ENCODE measurements at places on chromosomes 3 and 15.
A peak's percentile ranks its signal among the peaks of the same experiment; 100 is the strongest.

- DNase-seq, result no peak
Measured at GRCh38 chr3:141335531-141336061, 32.7 kb upstream of the ZBTB38 start.

GRCh38 chr3:33779751-33780150 lies 18.7 kb upstream of the PDCD6IP start:
- DNase-seq, result no peak

DNA sequence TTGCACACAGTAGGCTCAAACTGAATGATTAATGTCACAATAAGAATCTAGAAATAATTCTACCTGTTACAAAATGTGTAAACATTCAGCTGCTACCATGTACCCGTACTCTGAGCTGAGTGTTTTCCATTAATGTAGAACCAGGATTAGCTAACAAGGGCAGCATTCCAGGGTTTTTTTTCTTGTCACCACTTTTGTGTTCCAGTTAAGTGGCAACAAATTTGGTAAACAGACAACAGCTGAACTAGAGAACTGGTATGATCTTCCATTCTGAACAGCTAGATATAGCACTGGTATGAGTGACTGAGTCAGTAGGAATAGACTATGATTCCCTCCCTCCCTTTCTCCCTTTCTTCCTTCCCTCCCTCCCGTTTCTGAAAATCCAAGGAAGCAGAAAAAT lies 229.4 kb downstream of the CD47 start:
- DNase-seq, result no peak

DNA sequence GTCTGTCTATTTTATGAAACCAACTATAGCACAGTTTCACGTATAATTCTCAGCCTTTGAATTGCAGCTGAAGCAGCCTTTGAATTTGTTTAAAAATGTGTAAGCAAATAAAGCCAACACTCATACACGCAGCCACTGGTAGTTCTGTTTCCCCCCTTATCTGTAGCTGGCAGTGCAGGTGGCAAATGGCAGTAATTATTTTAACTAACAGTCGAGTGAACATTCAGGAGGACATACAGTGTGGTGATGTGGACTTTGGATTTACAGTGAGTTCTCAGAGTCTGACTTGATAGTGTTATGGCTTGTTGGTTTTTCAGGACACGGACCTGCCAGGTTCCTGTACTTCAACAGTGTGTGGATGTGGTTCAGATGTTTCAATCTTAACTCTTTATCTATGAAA lies 64.0 kb upstream of the SKOR1 start:
- DNase-seq, result no peak

- no peak for DNase-seq
Measured at GRCh38 chr3:49673121-49673714, 933 bp upstream of the APEH start.

DNA sequence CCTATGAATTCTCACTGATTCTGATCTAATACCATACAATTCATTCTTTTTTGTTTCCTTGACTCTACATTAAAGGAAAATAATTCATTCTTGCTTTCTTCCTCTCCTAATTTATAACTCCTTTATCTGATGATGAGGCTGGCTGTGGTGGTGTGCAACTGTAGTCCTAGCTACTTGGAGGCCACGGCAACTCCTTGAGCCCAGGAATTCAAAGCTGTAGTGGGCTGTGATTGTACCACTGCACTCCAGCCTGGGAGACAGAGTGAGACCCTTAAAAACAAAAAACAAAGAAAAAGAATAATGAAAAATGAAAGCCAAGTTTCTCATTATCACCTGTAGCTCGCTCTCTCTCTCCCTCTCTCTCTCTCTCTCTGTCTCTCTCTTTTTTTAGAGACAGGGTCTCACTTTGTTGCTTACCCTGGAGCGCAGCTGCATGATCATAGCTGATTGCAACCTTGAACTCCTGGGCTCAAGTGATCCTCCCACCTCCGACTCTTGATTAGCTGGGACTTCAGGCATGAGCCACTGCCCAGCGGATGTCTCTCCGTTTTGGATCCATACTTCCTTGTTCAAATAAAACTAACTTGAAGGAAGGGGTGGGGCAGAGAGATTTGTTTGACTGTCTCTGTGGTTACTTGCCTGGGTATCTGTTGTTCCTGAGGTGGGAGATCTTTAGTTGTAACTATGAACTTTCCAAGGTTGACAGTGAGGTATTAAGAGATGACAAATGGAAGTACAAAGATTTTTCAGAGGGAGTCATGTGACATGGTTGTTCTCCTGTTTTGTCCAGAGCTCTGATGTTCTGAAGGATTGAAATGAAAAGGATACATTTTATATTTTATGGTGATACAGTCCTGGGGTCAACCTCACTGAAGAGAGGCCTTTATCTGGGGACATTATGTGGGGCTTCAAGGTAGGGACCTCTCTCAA lies 46.9 kb downstream of the STARD9 start:
- DNase-seq, result no peak

DNA sequence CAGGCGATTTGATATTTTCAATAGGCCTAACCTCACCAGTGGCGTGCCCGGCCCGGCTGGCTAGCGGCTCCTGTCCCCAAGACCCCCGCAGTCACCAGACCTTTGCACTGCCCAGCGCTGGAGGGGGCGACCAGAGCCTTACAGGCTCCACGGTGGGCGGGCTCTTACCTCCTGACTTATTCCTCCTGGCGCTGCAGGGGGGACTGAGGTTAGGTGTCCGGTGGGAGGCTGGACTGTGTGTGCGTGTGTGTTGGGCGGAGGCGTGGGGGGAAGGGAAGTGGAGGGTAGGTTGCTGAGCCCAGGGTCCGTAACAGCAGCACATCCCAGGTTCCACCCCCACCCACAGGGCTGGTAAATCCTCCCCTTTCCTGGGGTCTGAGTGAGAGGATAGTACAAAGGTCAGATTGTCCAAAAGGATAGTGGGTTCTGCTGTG lies 27.5 kb upstream of the THRB start:
- no peak for DNase-seq

GRCh38 chr15:65981837-65982626 lies 112.7 kb downstream of the RAB11A start:
- peak; percentile 93 for DNase-seq

DNA sequence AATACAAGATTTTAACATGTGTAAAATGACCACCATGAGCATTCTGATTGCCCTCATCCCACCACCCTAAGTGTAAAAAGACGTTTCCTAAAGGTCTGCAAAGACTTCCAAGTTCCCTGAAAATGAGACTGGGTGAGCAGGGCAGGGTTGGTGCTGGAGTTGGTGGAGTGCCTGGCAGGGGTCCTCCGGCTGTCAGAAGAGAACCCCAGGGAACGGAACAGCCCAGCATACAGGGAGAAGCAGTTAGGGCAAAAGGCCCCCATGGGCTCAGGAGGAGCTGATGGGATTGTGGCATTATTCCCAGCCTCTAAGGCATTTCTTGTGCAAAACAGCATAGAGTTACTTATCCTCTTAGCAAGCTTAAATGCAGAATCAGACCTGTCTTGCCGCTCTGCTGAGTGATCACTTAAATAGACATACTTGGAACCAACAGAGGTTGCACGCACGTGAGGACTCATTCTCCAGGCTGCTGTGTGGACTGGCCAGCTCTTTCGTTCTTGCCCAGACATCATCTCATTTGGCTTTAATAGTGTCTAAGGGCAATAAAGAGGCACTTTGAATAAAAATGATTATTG lies 36.0 kb downstream of the XYLB start:
- no peak for DNase-seq

DNA sequence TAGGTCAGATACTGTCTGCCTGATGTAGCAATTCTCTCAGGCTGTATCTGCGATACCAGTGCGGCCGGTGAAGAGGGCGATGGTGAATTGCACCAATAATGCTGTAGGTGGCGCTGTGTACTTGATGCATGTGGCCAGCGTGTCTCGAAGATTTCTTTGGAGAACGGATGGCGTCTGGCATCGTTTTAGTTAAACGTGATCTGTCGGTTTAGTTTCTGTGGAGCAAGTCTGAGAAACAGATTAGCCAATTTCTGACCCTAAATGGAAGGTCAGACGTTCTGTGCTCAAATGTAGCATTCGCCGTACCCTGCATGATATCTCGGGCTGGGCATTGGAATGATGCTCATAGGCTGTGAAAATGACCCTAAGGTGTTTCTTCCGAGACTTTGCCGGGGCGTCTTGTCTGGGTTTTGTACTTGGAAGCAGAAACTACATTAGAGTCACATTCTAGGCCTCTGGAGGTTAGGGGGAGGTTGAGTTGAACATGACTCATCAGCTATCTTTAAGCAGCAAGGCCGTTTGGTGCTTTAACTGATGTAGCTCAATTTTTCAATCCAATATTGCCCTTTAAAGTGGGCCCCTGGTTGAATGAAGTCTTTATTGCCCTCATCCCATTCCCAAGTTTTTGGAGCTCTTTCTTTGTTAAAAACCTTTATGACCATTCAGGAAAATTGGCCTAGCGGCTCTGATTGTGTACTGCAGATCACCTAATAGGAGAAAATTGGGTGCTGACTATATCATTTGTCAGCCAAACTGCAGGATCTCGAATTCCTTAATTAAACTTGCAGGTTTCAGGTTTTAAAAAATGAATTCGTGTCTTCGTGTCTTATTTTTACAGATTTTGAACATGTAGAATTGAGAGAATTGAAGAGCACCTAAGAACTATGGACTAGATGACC lies 80.0 kb downstream of the SQOR start:
- DNase-seq, result peak; percentile 74

Data from COR-L47 (cell line).